Activated CD8-positive, alpha-beta T cell treated with anti-CD3 and anti-CD28 coated beads for 36 hours (primary cell): ENCODE measurements at places on chromosomes 5 and 9.

GRCh38 chr5:160071516-160071915 is 47.7 kb downstream of the PWWP2A start:
- H3K27ac ChIP-seq: peak overlapping the region; percentile 7
- H3K27me3 ChIP-seq: no peaks in the 10 kb centered on the region
- H3K36me3 ChIP-seq: peaks cover 7% of the 10 kb centered on the region

DNA sequence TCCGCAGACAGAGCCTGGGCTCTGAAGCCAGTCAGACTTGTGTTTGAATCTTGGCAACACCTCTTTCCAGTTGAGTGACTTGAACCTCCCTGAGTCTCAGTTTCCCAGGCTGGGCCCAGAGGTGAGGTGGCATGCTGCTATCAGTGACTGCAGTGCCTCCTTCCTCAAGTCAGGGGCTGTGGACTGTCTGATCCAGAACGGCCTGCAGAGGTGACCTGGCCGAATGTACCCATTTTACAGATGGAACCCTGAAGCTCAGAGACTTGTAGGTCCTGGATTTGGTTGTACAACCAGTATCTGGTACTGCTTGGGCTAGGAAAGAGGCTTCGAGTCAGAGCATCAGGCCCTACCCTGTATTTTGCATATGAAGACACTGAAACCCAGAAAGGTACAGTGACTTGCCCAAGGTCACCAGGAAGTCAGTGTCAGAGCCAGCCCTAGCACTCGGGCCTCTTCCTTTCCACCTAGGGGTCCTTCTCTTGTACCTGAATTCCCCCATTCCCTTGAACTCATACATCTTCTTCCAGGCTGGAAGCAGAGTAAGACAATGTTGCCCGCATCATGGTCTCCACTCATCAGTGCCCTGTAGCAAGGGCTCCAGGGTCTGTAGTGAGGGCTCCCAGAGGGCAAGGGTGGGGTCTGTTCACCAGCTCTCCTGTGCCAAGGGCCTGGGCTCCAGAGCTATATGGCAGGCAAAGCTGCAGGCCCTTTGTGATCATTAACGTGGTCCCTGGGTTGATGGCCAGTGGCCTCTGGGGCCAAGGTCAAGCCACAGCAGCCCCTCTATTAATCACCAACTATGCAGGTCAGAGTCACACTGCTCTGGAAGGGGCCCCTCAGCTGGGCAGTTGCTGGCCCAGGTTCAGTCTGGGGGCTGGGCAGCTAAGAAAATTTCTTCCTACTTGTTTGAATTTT is 28.5 kb downstream of the GSN start:
- H3K36me3 ChIP-seq: no peaks in the 10 kb centered on the region
- no peak for DNase-seq
- H3K4me1 ChIP-seq: peaks cover 16% of the 10 kb centered on the region

- no peak for DNase-seq
- no peaks in the 10 kb centered on the region for H3K27me3 ChIP-seq
- no peak overlapping the region for H3K4me3 ChIP-seq
- H3K36me3 ChIP-seq: no peaks in the 10 kb centered on the region
Measured at GRCh38 chr5:100676817-100677631, 141.8 kb downstream of the FAM174A start.

- H3K4me1 ChIP-seq: no peaks in the 10 kb centered on the region
- H3K36me3 ChIP-seq: no peaks in the 10 kb centered on the region
- no peak overlapping the region for H3K4me3 ChIP-seq
- H3K27ac ChIP-seq: no peak overlapping the region
- no peak for DNase-seq
- H3K27me3 ChIP-seq: peaks cover 18% of the 10 kb centered on the region
Measured at GRCh38 chr5:149118463-149118862, 22.8 kb upstream of the ABLIM3 start.

DNA sequence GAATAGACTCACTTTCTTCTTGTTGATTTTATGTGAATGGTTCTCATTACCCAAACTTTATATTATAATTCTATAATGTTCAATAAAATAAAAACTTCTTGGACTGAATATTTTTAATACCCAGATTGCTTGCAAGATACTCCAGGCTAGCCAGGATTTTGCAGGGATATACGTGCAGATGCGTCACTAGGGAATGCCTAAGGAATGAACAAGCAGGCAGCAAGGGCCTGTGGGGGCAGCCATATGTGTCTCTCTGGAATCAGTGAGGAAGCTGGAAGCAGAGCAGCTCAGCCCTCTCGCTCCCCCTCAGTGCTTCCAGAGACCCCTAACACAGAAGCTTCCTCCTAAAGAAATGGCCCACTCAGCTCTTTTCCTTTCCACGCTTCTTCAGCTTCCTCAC is 457.4 kb downstream of the CCDC171 start:
- H3K27me3 ChIP-seq: no peaks in the 10 kb centered on the region
- no peak overlapping the region for H3K4me3 ChIP-seq
- no peaks in the 10 kb centered on the region for H3K4me1 ChIP-seq
- no peak overlapping the region for H3K27ac ChIP-seq

DNA sequence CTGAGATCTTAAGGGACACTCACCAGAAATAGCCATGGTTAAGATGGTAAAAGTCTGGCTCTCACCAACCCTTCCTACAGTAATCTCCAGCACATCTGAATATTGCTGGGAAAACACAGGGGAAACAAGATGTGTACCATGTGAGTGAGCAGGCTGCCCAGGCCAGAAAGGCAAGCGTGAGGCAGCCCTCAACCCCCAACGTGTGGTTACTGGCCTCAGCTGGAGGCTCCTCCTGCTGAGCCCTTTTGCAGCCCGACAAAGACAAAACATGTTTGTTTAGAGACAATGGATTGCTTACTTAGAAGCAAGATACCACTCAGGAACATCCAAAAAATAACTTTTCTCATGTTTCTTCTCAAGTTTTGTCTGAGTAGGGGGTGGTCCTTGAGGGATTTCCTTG is 16.6 kb downstream of the ZFP62 start:
- peaks cover 31% of the 10 kb centered on the region for H3K36me3 ChIP-seq
- DNase-seq: no peak
- no peaks in the 10 kb centered on the region for H3K27me3 ChIP-seq
- peaks cover 5% of the 10 kb centered on the region for H3K4me1 ChIP-seq
- no peak overlapping the region for H3K27ac ChIP-seq

DNA sequence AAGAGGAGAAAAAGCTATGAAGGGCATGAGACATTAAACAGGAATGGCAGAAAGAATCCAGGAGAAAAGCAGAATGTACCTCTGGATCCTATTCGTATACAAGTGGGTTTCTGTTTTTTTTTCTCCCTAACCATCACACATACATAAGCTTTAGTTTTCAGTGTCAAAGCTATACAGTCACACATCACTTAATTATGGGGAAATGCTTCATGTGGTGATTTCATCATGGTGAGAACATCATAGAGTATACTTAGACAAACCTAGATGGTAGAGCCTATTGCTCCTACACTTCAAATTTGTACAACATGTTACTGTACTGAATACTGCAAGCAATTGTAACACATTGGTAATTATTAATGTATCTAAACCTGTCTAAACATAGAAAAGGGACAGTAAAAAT is 290.6 kb downstream of the AOPEP start:
- no peak overlapping the region for H3K4me3 ChIP-seq
- H3K4me1 ChIP-seq: peaks cover 2% of the 10 kb centered on the region
- peaks cover 2% of the 10 kb centered on the region for H3K36me3 ChIP-seq
- no peak for DNase-seq

DNA sequence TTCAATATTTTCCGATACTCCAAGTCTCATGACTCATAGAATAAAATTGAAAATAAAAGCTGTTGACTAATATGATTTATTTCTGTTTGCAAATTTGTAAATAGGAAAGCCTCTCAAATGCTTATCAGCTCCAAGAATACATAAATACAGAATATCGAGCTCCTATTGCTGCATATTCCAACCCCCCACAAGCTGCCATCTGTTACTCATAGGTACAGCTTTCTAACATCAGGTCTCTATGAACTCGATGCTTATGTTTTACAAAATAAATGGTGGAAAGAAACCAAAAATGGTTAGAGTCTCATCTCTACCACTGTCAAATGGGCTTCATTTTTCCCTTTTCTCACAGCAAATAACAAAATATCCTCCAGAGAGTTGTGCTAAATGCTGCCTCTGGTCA is 631.6 kb upstream of the CDH18 start:
- H3K27me3 ChIP-seq: no peaks in the 10 kb centered on the region
- no peaks in the 10 kb centered on the region for H3K36me3 ChIP-seq
- no peaks in the 10 kb centered on the region for H3K4me1 ChIP-seq
- H3K27ac ChIP-seq: no peak overlapping the region
- no peak for DNase-seq
- no peak overlapping the region for H3K4me3 ChIP-seq

DNA sequence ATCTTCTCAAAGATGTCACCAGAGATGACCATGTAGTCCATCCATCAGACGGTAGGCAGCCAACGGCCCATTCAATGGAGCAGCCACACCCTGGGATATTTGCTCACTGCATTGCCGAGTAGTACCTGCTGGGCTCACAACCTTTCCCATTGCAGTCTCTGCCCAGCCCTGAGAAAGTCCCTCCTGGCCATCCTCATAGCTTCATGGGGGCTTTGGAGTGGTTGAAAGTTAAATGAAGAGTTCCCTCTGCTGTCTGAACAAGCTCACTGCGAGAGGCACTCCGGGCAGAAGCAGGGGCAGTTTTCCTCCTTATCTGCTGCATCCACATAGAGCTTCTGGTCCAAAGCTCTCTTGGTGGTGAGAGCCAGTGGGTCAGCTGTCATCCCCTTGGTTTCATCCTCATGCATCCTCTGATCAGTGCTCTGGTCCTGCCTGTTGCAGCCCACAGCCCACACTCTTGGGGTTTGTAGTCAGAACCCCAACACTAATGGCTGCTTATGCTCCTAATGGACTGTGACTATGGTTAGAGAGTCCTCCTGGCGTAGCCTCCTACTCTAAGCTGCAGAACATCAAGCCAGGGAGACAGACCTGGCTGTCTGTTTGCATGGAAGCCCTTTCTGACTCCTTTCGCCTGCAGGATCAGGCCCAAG is 23.3 kb downstream of the TNFSF8 start:
- H3K27me3 ChIP-seq: no peaks in the 10 kb centered on the region
- peak overlapping the region; percentile 96 for H3K27ac ChIP-seq
- no peak overlapping the region for H3K4me3 ChIP-seq

GRCh38 chr9:87662808-87663528 is 63.0 kb upstream of the CTSL start:
- H3K4me3 ChIP-seq: no peak overlapping the region
- H3K27me3 ChIP-seq: no peaks in the 10 kb centered on the region
- H3K4me1 ChIP-seq: no peaks in the 10 kb centered on the region
- peak; percentile 66 for DNase-seq
- H3K27ac ChIP-seq: no peak overlapping the region

GRCh38 chr5:79032031-79032695 is 37.3 kb downstream of the DMGDH start:
- DNase-seq: no peak
- H3K4me3 ChIP-seq: no peak overlapping the region
- H3K4me1 ChIP-seq: no peaks in the 10 kb centered on the region
- H3K27ac ChIP-seq: no peak overlapping the region
- H3K36me3 ChIP-seq: no peaks in the 10 kb centered on the region

- no peaks in the 10 kb centered on the region for H3K4me1 ChIP-seq
- H3K27ac ChIP-seq: no peak overlapping the region
- H3K27me3 ChIP-seq: no peaks in the 10 kb centered on the region
- DNase-seq: no peak
Measured at GRCh38 chr5:165695796-165696195, 2190.4 kb downstream of the MAT2B start.

DNA sequence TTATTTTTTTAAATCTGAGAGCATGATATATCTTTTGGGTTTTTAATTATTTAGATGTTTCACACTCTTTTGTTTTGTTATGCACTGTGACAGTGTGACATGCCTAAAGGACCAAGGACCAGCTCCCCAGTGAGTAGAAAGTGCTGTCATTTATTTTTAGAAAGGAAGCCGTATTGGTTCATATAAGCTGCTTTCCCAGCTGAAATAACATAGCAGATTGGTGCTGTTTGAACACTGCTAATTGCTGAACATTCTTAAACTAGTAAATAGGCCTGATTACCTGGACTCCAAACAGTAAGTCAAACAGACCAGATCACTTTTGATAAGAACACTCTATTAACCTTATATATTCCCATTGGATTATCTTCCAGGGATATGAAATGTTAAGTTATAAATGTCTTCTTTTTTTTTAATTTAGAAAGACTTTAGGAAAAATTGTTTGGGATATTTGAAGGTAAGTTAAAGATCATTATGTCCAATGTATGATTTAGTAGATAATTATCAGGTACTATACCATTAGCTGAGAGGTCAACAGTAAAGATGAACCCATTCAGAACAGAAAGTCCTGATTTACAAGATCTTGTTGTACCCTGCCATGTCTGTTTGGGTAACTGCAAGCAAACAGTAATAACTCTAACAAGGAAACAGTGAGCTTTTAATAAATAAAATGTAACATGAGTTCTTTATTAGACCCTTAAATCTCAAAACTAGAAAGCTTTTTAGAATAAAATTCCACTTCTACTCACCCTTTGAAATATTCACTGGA is 27.8 kb upstream of the ELL2 start:
- H3K36me3 ChIP-seq: no peaks in the 10 kb centered on the region
- no peaks in the 10 kb centered on the region for H3K4me1 ChIP-seq
- H3K27ac ChIP-seq: no peak overlapping the region
- DNase-seq: no peak

DNA sequence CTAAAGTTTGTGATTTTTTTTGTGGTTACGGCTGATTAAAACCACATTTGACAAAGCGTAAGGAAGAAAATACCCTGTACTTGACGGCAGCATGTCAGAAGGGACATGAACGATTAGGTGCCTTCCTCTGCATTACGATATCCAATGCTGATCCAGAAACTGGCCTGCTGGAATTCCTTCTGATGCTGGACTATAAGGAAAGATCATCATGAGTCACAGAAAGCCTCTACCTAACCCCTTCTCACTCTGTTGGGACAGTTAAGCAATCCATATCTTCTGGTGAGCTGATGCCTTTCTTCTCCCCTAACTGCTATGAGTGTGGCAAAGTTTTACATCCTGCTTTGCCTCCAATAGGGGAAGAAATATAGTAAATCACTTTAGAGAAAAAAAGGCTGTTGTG is 78.4 kb upstream of the PAPPA start:
- H3K27me3 ChIP-seq: no peaks in the 10 kb centered on the region
- no peak for DNase-seq
- H3K36me3 ChIP-seq: no peaks in the 10 kb centered on the region
- H3K4me3 ChIP-seq: no peak overlapping the region
- H3K4me1 ChIP-seq: no peaks in the 10 kb centered on the region
